ENCODE measurements at places on chromosomes 7 and 10.

DNA sequence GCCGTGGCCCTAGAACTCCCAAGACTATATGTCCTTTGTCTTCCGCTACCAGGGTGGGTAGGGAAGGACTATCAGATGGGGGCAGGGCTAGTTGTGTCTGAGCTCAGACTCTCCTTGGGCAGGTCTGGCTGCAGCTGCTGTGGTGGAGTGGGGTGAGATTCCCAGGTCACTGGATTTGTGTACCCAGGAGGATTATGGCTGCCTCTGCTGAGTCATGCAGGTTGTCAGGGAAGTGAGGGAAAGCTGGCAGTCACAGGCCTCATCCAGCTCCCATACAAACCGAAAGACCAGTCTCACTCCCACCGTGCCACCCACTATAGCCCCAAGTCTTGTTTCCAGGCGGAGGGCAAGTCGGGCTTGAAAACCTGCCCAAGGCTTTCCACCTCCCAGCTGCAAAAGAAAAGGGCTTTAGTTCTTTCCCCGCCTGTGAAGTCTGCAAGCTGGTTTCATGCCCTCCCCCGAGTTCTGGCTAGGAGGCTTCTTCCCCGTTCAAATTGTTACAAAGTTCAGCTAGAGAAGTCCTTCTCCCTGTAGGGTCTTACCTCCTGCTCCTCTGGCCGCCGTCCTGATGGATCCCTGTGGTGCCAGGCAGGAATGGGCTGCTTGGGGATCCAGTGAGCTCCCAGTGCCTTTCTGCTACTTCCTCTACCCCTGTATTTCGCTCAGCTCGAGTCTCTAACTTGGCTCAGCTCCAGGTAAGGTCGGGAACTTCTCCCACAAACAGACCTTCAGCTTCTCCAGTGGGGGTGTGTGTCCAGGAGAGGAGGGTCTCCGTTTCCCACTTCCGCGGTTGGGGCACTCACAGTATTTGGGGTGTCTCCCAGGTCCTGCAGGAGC, 106.8 kb upstream of the FGL2 start:
- no peak for DNase-seq

- DNase-seq, result no peak
These were observed 103.7 kb upstream of the TMEM72 start for GRCh38 chr10:44807451-44807850.

- DNase-seq, result no peak
These were observed 599.3 kb upstream of the CELF2 start for GRCh38 chr10:10418387-10418786.

DNA sequence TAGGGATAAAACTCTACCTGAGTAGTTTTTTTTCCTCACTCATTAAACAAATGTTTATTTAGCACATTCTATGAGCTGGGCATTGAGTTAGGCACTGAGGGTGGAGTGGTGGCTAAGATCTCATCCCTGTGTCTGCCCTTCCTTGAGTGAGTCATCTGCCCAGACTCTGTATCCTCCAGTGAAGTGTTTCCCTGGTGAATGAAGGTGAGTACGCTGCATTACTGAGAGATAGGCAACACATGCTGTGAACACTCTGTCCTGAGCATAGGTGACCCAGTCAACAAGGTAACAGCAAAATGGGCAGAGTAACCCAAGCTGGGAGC, 5.8 kb downstream of the PITX3 start:
- DNase-seq, result no peak

DNA sequence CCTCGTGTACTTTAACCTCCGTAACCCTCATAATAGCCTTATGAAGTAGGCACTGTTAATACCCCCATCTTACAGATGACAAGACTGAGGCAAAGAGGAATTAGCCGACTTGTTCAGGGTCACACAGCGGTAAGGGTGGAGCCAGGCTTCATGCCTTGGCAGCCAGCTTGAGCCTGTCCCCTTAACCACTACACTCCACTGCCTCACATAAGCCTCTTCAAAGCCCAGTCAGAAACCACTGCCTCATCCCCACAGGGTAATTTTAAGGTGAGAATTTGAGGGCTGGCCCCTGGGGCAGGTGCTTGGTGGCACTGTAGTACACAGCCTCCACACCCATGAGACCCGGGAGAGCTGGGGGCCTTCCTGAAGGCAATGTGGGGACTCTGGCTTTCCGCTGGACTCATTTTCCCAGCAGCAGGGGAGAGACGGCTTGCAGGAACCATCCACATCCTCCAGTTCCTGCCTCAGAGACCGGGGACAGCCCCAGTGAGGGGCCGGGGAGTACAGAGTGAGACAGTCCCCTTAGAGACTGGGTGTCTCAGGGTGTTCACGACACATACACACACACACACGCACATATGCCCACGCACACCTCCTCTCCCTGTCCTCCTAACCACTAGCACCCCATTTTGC, 7.6 kb upstream of the C10orf105 start:
- peak; percentile 35 for DNase-seq

GRCh38 chr7:36863901-36864701, 139.8 kb upstream of the AOAH start:
- no peak for DNase-seq

DNA sequence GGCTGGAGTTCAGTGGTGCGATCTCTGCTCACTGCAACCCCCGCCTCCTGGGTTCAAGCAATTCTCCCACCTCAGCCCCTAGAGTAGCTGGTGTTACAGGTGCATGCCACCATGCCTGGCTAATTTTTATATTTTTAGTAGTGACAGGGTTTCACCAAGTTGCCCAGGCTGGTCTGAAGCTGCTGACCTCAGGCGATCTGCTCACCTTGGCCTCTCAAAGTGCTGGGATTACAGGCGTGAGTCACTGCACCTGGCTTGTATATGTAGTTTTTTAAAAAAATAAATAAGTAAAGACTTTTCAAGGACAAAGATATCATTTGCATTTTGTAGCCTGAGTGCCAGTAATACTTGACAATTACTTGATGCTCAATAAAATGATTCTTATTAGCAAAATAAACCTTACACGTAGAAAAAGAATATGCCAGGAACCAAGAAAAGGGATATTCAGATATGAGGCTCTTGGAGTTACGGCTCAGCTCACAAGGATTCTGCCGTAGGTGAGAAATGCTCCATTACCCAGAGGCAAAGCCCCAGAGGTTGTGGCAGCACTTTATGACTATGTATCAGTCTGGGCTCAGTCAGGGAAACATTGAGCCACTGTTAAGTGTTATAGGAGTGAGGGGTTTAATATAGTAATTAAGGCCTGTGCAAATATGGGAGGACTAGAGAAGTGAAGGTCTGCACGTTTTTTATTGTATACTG, 98.5 kb downstream of the TPST1 start:
- DNase-seq, result no peak

GRCh38 chr10:1378473-1378872, 322.3 kb downstream of the WDR37 start:
- no peak for DNase-seq

DNA sequence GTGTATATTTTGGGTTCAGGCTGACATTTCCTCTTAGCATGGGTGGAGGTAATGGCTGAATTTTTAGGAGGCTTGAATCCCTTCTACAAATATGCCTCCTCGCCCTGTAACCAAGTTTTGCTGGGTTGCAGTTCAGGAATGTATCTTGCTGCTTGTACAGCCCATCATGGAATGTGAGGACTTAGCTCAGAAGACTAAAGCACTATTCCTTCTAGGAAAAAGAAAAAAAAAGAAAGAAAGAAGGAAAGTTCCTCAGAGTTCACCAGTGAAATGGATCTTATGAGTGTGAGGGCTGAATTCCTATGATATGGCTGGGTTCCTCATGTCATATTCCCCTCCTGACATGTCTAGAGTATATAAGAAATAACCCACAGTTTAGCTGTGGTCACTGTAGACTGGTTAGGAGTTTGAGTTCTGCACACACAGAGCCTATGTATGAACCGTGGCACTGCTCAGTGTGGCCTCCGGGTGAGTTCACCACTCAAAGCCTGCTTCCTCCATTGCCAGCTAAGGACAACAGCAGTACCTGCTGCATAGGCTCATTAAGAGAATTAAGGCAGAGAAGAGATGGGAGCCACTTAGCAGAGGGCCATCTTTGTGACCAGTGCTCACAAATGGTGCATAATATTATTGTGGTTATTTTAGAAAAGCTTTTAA, 114.0 kb downstream of the TACC2 start:
- DNase-seq, result no peak

DNA sequence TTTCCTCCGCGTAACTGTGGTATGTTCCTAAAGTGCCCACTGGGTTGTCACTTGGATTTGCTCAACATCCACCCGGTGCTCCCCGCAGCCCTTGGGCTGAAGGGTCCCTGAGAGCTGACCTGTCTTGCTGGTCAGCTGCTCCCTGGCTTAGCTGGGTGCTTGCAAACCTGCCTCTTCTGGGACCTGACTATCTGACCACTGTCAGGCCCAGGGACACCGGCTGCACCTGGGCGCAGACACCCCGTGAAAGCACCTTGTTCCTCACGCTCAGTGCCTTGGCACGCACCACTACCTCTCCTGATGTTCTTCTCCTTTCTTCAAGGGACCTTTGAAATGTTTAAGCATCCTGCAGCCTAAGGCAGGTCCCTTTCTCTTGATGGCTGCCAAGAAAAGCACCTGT, 26.6 kb upstream of the LARP4B start:
- DNase-seq, result no peak

DNA sequence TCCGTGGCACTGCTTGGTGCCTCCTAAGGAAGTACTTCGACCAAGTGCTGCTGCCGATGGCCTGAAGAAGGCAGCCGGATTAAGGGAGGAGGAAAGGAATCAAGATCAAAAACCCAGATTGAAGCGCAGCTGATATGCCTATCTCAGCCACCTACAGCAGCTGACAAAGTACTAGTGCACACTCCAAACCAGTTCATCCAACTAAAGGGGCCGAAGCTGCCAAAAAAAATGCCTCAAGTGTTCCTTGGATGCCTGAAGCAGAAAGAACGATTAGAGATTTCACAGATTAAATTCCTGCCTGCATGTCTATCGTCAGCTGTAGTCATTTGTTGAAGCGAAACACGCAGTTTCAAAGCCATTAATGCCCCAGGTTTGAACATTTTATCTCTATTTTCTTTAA, 65.7 kb downstream of the TNRC18 start:
- no peak for DNase-seq

DNA sequence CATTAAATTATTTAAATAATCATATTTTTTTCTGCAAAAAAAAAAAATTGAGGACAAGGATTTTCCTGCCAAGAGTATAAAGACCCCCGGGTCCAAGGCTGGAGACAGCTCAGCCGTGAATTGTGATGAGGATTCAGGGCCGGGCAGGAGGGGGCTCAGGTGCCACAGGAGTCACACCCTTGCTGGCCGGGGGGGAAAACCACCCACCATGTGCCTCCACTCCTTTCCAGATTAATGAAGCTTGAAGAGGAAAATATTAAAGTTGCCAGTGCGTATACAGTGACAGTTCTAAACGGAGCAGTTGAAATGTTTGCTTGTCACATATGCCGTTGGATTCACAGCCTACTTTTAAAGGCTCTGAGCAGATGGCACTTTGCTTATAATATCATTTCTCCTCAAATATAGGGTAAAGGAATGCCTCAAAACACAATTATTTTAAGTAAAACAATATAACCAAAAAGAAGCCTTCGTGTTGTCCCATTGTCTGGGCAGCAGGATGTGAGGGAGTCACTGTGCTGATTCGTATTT, 49.6 kb downstream of the ADARB2 start:
- DNase-seq, result no peak

DNA sequence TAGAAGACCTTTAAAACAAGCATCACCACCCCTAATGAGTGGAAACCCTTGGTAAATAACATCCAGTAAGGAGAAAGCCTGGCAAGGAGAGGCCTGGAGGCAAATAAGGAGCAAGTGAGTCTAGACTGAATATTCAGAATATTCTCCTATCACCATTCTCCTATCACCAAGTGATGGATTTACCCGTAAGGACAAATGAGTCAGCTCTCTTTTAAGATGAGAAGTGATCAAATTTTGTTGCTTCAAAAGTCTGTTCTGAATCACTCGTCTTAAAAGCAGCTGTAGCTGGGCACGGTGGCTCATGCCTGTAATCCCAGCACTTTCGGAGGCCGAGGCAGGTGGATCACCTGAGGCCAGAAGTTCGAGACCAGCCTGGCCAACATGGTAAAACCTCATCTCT, 28.4 kb downstream of the KIAA1549 start:
- DNase-seq, result no peak

- no peak for DNase-seq
These were observed 89.1 kb downstream of the CDK6 start for GRCh38 chr7:92747041-92747835.

GRCh38 chr10:44647877-44648542, 263.1 kb upstream of the CXCL12 start:
- no peak for DNase-seq

GRCh38 chr7:77473229-77474005, 57.3 kb upstream of the GSAP start:
- no peak for DNase-seq

DNA sequence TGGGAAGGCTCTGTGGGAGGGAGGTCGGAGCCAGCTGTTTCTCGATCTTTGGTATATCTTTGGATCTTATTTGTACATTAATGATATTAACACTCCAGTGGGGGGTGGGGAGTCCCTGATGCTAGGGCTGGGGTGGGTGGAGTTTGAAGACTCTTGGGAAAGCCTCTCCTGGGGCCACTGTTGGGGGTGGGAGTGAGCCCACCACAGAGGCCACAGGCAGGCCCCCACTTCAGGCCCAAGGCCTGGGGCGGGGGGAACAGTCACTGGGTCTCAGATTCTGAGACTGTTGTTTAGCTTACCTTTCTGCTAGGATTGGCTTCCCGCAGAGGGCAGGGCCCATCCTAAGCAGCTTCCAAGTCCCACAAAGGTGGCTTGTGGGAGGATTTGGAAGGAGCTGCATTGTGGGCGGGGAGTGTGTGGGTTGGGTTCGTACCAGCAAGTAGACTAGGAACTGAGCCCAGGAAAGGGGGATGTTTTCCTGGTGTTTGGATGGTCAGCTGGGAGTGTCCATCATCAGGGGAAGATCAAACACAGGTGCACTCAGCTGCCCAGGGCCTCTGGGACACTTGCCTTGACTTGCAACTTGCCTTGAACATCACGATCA, 11.9 kb downstream of the YKT6 start:
- DNase-seq, result no peak

DNA sequence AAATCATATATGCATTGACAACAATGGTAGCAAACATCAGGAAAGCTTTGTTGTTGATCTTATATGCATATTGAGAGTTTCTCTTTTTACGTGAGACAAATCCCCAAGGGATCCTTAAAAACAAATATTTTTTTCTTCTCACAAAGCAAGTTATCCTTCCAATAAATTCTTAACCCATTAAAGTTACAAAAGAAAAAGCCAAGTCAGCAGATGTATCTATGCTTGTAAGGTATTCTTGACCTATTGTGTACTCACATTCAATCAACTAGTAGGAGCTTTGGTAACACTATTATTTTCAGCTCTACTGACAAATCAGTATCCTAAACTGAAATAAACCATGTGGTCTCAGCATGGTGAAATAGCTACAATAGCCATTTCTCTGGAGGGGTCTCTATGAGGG, 586.3 kb downstream of the CNTNAP2 start:
- DNase-seq, result no peak

GRCh38 chr7:83732305-83732704, 83.4 kb upstream of the SEMA3E start:
- DNase-seq, result no peak

DNA sequence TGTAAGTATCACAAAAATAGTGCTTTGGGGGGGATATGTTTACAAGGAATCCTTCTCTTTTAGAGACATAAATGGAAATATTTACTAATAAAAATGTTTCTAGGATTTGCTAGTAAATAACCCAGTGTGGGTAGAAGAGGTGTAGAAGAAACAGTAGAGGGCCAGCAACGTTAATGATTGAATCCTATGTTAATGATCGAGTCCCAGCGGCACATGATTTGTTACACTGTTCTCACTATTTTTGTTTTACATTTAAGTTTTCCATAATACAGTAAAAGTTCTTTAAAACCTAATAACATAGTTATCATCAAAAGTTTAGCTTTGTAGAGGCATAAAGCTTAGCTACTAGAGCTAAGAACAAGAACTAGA, 66.0 kb downstream of the UBE2H start:
- no peak for DNase-seq

Measured in stimulated activated CD4-positive, alpha-beta T cell treated with anti-CD3 and anti-CD28 coated beads, Interleukin-12 subunit alpha, Interleukin-12 subunit beta, amount 100 ng/mL, for 24 hours (primary cell).